ENCODE measurements at places on chromosomes 5 and 9.

DNA sequence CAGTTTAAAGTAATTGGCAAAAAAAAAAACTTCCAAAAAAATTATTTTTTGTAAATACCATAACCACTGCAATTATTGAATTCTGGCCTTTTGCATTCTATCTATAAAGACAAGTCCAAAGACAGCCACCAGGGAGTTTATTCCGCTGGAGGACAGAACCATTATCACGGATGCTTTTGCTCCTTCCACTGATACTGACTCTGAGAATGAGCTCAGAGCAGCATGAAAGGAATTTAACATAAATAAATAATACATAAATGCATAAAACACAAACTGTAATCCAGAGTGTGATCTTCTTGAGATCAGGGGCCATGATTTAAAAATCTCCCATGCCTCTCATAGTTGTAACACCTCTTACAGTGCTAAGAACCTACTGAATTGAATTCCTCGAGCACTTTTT lies 264.8 kb downstream of the ARRDC3 start:
- no peak for DNase-seq

DNA sequence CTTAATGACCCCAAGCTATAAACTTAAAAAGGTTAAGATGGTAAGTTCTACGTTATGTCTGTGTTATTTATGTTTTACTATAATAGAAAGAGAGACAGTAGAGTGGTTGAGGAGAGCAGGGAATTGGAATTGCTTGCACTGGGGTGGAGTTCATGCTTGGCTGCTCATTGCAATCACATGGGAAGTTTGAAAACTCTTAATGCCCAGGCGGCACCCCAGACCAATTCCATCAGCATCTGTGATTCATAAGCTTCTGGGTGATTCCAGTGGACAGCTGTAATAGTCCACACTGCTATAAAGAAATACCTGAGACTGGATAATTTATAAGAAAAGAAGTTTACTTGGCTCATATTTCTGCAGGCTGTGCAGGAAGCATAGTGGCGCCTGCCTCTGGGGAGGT lies 323.9 kb upstream of the MSX2 start:
- DNase-seq = no peak

DNA sequence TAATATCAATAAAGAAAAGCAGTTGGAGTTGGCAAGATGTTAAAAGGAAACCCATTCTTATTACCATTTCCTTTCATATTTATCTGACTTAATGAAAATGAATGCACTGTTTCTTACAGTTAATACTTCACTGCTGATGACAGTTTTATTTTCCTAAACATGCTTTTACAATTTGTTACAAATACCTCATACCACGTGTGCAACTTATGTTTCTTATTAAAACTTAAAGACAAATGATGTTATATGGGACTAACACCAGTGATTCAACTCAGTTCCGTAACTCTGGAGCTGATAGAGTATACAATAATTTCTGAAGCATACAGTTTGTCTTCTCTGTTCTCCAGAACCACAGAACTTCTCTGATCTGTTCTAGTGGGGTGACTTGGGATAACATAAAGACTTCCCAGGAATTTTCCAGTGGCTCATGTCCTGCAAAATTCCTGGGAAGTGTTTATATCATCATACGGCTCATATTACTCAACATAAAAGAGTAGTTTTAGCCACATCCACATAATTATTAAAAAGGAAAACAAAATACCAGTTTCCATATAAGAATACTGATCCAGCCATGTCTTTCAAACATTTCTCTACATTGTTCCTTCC lies 1259.0 kb upstream of the C9orf72 start:
- no peak for DNase-seq

GRCh38 chr5:114957384-114957783 lies 212.3 kb downstream of the TRIM36 start:
- no peak for DNase-seq

DNA sequence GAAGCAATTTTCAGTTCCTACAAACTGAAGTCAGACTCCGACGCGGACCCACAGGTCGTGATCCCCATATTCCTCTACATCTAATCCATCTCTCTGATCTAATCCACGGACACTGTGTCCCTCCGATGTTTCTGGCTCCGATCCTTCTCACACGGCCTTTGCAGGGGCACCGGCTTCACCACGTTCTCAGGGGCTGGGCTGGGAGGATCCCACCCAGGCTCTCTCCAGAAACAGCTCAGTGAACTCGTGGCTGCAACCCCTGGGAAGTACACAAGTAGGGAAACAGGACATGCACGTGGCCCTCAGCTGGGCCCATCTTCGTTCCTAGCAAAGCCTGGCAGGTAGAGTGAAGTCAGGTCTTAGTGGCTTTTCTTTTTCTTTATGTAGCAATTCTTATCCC lies 49.1 kb upstream of the OLFM1 start:
- no peak for DNase-seq

DNA sequence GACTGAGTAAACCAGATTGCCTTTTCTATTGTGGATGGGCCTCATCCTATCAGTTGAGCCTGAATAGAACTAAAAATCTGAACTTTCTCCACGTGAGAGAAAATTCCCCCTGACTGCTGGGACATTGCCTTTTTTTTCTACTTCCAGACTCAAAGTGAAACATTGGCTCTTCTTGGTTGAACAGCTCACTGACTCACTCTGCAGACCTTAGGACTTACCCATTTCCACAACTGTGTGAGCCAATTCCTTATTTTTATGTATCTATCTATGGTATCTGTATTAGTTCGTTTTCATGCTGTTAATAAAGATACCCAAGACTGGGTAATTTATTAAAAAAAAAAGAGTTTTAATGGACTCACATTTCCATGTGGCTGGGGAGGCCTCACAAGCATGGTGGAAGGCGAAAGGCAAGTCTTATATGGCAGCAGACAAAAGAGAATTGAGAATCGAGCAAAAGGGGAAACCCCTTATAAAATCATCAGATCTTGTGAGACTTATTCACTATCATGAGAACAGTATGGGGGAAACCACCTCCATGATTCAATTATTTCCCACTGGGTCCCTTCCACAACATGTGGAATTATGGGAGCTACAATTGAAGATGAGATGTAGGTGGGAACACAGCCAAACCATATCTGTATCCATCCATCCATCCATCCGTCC lies 306.7 kb upstream of the SLC24A2 start:
- no peak for DNase-seq

- DNase-seq = peak; percentile 51
Measured at GRCh38 chr5:141494761-141495452, 6.0 kb downstream of the PCDHGC5 start.
